Activated naive CD4-positive, alpha-beta T cell treated with anti-CD3 and anti-CD28 coated beads for 36 hours (primary cell): ENCODE measurements at places on chromosomes 2 and 18. TPM values are rescaled to one million over a fixed set of nuclear protein-coding genes. Genes with fewer than 3 reads are reported as not detected.

DNA sequence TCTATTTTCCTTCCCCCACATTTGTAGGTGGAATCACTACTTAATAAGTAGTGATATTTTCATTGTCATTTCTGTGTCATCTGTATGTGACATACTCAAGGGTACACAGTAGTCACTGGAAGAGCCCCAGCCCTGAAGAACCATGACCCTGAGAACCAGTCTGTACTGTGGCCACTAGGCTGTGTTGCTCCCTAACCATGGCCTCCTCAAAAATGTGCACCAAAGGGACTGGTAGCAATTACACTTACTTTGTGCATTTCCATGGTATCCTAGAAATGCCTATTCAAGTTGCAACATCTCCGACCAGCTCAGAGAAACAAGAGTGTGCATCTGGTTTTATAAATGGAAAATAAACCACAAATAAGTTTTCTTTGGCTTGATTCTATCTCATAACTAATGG, 155.1 kb downstream of the DOCK10 start:
- H3K4me1 ChIP-seq: peaks cover 70% of the 10 kb centered on the region
- no peak overlapping the region for H3K4me3 ChIP-seq
- H3K27me3 ChIP-seq: no peaks in the 10 kb centered on the region
- peak overlapping the region; percentile 44 for H3K27ac ChIP-seq
- peak; percentile 33 for DNase-seq

DNA sequence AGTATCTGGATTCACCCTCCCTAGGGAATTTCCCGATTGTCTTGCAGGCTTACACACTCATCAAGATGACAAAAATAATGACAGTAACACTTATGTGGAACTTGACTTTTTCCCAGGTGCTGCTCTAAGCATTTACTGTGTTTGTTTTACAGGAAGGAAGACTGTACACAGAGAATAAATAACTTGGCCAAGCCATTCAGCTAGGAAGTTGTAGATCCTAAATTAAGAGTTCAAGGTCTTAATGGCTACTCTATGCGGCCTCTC, 549 bp upstream of the DPP4 start:
- H3K4me3 ChIP-seq: peak overlapping the region; percentile 94
- DNase-seq: no peak
- peaks cover 24% of the 10 kb centered on the region for H3K36me3 ChIP-seq
- no peaks in the 10 kb centered on the region for H3K27me3 ChIP-seq
- peaks cover 47% of the 10 kb centered on the region for H3K4me1 ChIP-seq
- H3K27ac ChIP-seq: peak overlapping the region; percentile 31

GRCh38 chr18:79905389-79905911, 46.0 kb downstream of the SLC66A2 start:
- H3K27me3 ChIP-seq: no peaks in the 10 kb centered on the region
- H3K4me1 ChIP-seq: peaks cover 6% of the 10 kb centered on the region
- DNase-seq: no peak
- no peak overlapping the region for H3K4me3 ChIP-seq
- H3K27ac ChIP-seq: no peak overlapping the region
- H3K36me3 ChIP-seq: peaks cover 13% of the 10 kb centered on the region

DNA sequence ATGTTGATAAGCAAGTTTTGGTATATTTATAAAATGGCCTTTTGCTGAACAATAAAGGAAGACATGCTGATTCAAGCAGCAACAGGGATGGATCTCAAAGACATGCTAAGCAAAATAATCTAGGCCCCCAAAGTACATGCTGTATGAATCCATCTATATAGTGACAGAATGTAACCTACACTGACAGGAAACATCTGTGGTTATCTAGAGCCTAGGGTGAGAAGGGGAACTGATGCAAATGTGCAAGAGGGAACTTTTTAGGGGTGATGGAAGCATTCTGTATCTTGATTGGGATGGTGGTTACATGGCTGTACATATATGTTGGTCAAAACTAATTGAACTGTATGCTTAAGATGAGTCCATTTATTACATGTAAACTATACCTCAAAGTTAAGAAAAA, 24.2 kb downstream of the CNRIP1 start:
- no peaks in the 10 kb centered on the region for H3K4me1 ChIP-seq
- H3K36me3 ChIP-seq: no peaks in the 10 kb centered on the region
- H3K4me3 ChIP-seq: no peak overlapping the region

GRCh38 chr18:6576718-6577375, 152.7 kb upstream of the ARHGAP28 start:
- H3K4me3 ChIP-seq: no peak overlapping the region
- no peak overlapping the region for H3K27ac ChIP-seq
- peaks cover 7% of the 10 kb centered on the region for H3K27me3 ChIP-seq
- H3K4me1 ChIP-seq: no peaks in the 10 kb centered on the region
- no peak for DNase-seq

BBS5 gene
- total RNA-seq: 2.1 TPM

DNA sequence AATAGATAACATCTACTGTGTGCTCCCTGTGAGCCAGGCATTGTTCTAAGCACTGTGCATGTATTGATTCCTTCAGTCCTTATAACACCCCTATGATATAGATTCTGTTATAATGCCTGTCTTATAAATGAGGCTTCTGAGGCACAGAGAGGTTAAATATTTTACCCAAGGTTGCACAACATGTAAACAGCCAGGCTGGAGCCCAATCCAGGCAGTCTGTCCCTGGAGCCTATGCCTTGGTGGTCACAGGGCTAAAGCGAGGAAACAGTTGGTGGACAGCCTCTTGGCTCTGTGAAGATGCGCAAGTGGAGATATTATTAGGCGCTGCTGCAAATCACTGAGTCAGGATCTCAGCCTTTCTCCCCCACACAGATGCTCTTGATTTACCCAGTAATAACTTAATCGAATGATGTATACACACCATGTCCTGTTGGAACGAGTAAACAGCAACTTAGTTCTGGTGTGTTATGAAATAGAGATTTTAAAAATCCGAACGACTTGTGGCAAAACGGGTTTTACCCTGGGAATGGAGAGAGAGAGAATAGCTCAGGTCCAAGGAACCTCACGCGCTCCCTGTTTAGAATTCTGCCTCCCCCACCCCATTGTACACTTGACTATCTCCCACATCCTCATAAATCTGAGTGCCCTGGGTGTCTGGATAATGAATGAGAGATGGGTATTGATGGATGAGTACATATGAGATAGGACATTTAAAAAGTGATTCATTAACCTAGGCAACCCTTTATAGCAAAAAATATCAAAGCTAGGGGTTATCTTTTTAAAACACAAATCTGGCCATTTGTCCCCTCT, 231.9 kb downstream of the BCL2 start:
- no peaks in the 10 kb centered on the region for H3K4me1 ChIP-seq
- no peak overlapping the region for H3K27ac ChIP-seq
- H3K27me3 ChIP-seq: no peaks in the 10 kb centered on the region
- H3K4me3 ChIP-seq: no peak overlapping the region
